ENCODE measurements at places on chromosomes 2 and 18.

GRCh38 chr2:239177325-239177724 is 223.5 kb downstream of the HDAC4 start:
- no peak for DNase-seq

- DNase-seq = no peak
These were observed 1.5 kb downstream of the CNRIP1 start for GRCh38 chr2:68317971-68318913.

DNA sequence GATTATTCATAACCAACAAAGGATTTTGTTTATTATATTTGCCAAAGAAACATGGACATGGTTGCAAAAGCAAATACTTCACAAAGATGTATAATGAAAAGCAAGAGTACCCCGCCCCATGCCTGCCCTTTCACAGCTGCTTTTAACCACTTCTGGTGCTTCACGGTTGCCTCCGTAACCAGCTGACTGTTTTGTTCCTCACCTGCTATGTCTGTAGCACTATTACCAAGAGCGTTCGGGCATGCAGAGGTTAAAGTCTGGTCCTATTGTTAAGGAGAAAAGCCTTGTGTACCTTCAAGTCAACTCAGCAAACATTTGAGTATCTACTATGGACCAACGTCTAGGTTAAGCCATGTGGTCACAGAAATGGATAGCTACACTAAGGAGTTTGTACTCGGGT is 115.2 kb upstream of the FOSL2 start:
- DNase-seq = no peak

DNA sequence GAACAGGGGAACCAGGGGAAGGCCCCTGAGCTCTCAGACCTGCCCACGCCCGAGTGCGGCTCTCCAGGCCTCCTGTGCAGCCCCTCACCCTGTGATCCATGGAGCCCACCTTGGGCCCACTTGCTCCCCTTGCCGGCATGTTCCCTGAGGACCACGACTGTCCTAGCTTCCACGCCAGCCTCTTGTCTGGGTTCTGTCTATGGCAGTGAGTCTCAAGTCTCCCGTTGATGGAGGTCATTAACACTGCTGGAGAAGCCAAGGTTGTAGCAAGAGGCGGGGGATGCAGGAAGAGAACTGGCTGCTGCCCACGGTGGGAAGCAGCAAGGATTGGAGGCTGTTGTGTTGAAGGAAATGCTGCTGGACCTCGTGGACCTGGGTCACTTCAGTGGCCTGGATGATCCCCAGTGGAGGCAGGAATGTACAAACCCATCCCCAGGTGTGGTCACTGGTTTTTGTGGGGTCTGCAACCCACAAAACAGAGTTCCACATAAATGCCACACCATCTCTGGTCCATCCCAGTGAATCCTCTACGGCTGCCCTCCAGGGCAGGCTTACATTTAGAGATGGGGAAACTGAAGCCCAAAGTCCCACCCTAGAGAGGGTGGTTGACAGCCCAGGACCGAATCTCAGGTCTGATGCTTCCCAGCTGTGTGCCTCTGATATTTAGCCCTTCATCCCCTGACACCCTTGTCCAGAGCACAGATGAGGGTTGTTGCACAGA is 150.3 kb downstream of the NDUFA10 start:
- no peak for DNase-seq

DNA sequence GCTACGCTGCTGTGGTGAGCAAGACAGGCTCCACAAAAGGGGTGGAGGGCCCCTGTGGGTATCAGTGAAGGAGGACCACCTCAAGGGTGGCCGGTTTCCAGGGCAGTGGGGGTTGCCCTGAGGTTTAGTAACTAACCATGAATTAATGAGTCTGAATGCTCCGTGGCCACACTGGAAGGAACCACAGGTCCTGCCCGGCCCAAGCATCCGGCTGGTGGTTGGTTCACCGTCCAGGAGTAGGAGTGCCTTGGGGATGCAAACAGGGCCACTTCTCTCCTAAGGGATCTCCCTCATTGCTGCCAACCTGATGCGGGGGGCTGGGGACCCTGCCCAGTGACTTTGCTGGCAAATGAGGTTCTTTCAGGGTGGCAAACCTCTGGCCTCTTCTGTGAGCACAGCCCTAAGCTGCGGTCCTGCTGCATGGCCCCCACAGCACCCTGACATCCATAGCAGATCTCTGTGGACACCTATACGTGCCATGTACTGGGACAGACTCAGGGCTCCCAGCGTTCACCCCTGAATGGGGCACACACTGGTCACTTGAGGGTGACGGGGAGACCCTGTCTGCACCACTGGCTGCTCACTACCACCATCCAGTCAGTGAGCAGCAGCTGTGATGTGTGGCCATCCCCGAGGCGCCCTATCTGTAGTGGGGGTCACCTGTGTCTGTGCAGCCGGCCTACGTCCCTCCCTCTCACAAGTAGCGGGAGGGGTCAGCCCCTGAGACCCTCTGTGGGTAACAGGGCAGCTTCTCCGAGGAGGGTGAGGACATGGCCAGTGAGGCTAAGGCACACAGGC is 41.6 kb downstream of the HS6ST1 start:
- DNase-seq = no peak

DNA sequence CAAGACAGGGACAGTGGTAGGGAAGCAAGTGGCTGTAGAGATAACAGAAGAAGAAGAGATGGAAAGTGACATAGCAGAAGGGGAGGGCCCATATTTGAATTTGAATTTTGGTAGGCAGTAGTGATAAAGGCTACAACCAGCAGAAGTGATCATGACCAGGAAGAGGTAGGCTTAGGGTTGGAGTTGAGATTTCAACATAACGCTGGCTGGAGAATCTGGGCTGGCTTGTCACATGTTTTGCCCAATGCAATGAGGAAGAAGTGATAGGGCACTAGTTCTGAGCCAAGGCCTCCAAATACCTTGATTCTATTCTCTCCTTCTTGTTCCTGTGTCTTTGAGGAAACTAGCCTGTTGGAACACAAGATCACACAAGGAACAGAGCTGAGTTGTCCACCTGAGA is 69.4 kb downstream of the SCG2 start:
- no peak for DNase-seq

GRCh38 chr2:10873790-10874437 is 37.8 kb upstream of the KCNF1 start:
- no peak for DNase-seq

DNA sequence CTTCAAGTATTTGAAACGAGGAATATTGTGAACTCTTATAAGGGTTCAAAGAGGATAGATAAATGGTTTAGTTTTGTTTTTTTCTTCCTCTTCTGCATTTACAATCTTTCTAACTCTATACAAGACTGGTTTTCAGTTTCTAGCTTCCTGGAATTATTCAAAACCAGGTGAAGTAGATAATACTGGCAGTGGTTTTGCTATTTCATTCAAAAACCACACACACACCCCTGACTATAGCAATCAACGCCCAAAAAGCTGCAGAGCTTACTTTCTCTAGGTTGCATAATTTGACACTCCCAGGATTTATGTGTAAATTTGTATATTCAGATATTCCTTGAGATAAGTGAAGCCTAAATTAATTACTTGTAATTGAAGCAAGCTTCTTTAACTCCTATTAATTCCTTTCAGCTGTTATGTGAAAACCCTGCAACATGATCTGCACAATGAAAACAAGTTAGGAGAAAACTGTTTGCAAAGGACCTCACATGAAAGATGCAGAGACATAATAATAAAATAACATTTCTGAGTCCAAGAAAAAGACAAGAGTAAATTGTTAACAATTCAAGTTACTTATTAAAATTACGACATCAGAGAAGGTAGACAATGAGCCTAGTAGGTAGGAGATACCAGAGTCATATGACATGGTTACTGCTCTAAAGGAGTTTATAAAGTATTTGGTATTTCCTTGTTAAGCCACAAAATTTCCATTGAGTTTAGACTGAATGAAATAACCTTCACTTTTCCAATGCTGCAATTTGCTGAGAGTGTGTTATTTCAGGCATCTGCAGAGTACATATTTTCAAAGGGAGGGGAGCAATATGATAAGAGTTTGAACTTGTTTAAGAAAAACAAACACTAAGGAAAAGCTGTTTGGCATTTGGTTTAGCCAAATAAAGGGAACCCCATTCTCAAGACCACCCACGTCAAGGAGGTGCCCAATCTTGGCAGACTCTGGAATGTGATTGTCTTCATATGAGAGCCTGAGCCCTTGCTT is 1.6 kb upstream of the NFE2L2 start:
- no peak for DNase-seq

DNA sequence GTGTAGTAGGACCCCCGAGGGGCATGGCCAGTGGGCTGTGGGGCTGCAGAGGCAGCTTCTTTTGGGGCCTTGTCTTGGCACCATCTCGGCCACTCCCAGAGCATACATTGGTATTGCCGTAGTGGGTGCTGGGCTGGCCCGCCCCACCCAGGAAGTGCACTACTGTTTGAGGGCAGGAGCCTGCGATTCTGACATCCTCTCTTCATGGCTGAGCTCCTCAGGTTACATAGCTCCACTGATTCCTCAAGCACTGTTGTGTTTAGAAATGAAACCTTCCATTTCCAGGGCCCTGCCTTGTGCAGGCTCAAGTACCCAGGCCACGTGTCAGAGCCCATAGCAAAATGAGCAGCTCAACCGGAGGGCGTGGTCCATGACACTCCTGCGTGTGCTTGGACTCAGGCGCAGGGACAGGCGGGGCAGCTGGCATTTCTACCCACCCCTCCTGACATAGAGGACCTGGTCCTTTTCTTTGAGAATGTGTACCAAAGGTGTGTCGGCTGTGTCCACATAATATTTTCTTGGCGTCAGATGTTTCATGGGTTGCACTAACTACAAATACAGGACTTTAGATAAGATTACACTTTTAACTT is 67.9 kb downstream of the DGKD start:
- no peak for DNase-seq

DNA sequence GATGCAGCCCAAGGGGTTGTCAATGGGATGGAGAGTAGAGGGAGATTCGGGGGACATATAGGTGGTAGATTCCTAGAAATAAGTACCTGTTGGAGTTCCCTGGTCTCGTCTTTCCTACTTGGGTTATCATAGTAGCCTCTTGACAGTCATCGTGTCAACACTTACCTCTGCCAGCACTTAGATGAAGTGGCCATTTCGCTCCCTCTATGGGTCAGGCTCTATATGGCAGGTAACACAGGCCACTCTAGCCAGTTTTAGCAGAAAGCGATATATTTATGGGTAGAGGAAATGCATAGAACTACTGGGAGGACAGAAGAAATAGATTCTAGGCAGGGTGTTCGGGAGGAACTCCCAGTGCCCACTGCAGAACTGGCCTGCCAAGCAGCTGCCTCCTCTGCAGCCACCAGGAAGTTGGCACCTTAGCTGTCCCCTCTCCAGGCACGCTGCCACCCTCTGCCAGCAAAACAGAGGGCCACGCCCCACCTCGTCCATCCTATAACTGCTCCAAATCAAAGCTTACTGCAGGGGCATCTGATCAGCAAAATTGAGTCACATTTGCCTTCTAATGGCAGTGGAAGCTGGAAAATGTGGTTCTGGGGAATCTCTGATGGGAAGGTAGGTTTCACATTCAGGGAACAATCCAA is 181.3 kb downstream of the INSIG2 start:
- DNase-seq = no peak

GRCh38 chr2:179036353-179036905 is 13.5 kb downstream of the CCDC141 start:
- no peak for DNase-seq

GRCh38 chr2:88059979-88060906 is 4.7 kb upstream of the KRCC1 start:
- no peak for DNase-seq

DNA sequence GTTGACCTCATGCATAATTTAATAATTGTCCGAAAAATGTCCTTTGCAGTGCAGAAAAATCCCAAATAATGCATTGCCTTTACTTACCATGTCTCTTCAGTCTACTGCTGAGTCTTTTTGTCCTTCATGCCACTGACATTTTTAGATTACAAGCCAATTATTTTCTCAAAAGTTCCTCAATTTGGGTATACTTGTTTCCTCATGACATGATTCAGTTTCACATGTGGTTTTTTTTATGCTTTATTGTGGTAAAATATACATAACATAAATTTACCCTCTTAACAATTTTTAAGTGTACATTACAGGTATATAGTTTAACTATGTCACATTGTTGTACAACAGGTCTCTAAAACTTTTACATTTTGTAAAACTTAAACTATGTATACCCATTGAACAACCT is 81.0 kb downstream of the EPC2 start:
- no peak for DNase-seq

GRCh38 chr2:204004912-204005311 is 68.3 kb downstream of the ICOS start:
- no peak for DNase-seq
